Esophagus squamous epithelium (tissue), 5 donors: ENCODE measurements at places on chromosomes 2 and 18.
A peak's percentile ranks its signal among the peaks of the same experiment; 100 is the strongest.

DNA sequence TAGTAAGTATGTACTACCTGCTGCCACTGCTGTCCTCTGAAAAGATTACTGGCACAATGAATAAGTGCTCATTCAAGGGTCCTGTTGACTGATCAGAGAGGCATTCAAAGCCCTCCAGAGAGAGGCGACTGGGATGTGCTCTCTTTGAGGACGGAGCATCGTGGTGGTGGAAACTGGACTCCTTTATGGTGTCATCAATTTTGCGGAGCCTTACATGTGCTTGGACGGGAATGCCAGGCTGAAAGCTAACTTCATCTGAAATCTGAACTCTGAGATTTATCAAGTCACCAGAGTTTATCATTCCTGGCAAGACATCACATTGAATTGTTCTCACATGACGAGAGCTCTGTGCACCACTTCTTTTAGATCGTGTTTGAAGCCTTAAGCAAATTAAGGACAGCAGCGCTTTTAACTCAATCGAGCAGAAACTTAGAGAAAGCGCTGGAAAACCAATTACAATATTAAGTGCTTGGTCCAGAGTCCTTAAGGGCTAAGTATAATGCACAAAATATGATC lies 138.3 kb downstream of the NCK2 start:
- H3K4me3 ChIP-seq: no peak overlapping the region
- H3K4me1 ChIP-seq: no peaks in the 10 kb centered on the region
- no peak for DNase-seq
- no peaks in the 10 kb centered on the region for H3K27me3 ChIP-seq
- no peak overlapping the region for H3K27ac ChIP-seq

GRCh38 chr2:117436697-117437096 lies 377.8 kb upstream of the DDX18 start:
- no peaks in the 10 kb centered on the region for H3K36me3 ChIP-seq
- H3K27me3 ChIP-seq: no peaks in the 10 kb centered on the region
- no peak for DNase-seq
- H3K4me1 ChIP-seq: no peaks in the 10 kb centered on the region
- no peak overlapping the region for H3K27ac ChIP-seq

GRCh38 chr18:58449464-58449863 lies 179.4 kb downstream of the ALPK2 start:
- no peak overlapping the region for H3K4me3 ChIP-seq
- no peaks in the 10 kb centered on the region for H3K4me1 ChIP-seq
- no peaks in the 10 kb centered on the region for H3K27me3 ChIP-seq
- no peak overlapping the region for H3K27ac ChIP-seq
- no peak for DNase-seq

DNA sequence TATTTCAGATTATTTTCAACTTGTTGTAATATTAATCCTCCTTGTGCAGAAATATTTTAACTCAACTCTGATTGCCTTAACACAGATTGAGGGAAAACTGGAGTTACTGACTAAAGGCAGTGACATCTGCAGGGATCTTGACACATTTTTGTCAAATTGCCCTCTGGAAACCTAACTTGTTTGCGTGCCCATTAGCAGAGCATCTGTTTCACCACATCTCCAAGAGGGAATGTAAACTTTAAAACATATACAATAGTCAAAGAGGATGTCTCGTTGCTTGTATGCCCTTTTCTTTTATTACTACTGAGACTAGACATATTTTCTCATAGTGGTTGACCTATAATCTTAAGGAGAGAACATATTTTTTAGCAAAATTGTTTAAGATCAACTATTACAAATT lies 14.2 kb downstream of the INPP1 start:
- peaks cover 91% of the 10 kb centered on the region for H3K4me1 ChIP-seq
- H3K27me3 ChIP-seq: no peaks in the 10 kb centered on the region
- peak overlapping the region; percentile 25 for H3K4me3 ChIP-seq
- no peaks in the 10 kb centered on the region for H3K36me3 ChIP-seq
- peak overlapping the region; percentile 15 for H3K27ac ChIP-seq

GRCh38 chr2:56531668-56532420 lies 348.1 kb downstream of the CCDC85A start:
- no peaks in the 10 kb centered on the region for H3K27me3 ChIP-seq
- no peaks in the 10 kb centered on the region for H3K4me1 ChIP-seq
- DNase-seq: no peak
- no peak overlapping the region for H3K4me3 ChIP-seq

DNA sequence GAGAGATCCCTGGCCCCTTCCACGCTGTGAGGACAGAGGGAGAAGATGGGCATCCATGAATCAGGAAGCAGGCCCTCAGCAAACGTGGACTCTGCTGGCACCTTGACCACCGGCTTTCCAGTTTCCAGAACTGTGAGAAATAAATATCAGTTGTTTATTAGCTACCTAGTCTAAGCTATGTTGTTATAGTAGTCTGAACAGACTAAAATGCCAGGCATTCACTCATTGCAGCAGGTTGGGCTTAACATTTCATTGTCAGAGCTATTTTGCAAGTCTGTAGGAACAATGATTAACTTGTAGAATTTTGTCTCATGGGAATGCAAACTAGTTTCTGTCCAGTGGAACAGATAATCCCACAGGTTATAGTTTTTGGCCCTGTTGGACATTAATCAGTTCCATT lies 24.8 kb upstream of the TBC1D8 start:
- H3K27me3 ChIP-seq: no peaks in the 10 kb centered on the region
- no peak for DNase-seq
- H3K27ac ChIP-seq: peak overlapping the region; percentile 11
- no peaks in the 10 kb centered on the region for H3K36me3 ChIP-seq
- no peak overlapping the region for H3K4me3 ChIP-seq
- H3K4me1 ChIP-seq: no peaks in the 10 kb centered on the region
